Upper lobe of left lung (tissue), 6 donors: ENCODE measurements at places on chromosomes 3 and 15. TPM values are rescaled to one million over a fixed set of nuclear protein-coding genes. Genes with fewer than 3 reads are reported as not detected.

- DNase-seq: no peak
Observed at GRCh38 chr15:33080006-33080405, 114.5 kb downstream of the FMN1 start.

DNA sequence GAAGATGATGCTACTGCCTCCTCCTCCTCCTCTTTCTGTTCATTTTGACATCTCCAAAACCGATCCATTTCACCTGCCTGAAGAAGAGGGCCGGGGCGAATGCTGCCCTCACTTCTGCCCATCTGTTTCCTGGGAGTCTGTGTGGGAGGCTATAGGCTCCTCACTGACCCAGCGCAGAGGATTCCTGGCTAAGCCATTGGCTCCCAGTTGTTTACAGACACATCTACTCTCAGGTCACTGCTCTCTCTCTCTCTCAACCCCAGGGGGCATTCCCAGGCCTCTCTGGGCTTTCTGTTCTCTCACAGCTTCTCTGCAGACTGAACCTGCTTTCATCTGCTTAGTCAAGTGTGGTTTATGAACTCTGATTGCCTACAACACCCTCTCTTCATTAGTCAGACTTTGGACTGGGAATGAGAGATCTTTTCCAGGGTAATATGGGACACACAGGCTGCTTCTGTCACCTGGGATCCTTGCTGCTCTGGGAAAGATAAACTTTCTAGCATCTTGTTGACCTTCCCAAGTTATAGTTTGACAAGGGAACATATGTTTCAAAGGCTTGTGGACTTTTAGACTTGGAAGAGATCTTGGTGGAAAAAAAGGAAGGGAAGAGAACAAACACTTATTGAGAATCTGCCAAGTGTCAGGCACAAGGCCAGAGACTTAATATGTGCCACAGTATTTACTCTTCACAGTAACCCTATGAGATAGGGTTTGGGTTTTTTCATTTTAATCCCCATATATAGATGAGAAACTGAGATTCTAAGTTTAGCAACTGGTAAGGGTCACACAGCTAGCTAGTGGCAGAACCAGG is 30.2 kb upstream of the USP3 start:
- peak; percentile 48 for DNase-seq

Gene SLC7A14
- total RNA-seq: not detected

- DNase-seq: no peak
Observed at GRCh38 chr15:48005077-48005476, 115.7 kb upstream of the SLC24A5 start.

DNA sequence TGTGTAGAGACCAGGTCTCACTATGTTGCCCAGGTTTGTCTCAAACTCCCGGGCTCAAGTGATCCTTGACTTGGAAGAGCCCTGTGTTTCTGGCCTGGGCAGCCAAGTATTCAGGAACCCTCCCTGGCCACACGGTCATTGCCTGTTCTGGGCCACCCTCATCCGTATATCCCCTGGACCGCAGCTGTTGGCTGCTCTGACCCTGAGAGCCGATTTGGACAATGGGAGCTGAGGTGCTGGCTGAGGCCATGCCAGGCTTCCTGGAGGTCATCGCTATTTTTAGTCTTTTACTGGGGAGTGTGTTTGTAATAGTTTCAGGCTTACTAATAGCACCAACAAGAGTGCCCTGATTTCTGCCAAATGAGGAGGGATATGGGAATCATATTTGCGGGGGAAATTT is 60.7 kb downstream of the ADAMTS7 start:
- DNase-seq: no peak

Gene ZPLD1
- total RNA-seq: not detected

DNA sequence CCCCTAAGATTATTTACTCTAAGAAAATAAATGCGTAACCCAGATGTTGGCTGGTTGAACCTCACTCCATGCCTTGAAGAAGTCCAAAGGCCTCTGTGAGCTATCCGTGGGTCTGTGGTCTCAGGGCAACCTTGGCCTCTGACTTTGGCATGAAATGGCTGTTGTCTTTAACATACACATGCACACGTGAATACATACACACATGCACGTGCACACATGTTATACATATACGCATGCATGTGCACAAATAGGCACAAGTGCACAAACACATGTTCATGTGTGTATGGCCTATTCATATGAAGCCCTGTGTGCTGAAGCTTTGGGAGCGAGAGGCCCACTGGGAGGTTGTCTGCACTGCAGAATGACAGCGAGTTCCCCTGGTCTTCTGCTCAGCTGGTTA is 50.8 kb downstream of the KLF15 start:
- DNase-seq: no peak

DNA sequence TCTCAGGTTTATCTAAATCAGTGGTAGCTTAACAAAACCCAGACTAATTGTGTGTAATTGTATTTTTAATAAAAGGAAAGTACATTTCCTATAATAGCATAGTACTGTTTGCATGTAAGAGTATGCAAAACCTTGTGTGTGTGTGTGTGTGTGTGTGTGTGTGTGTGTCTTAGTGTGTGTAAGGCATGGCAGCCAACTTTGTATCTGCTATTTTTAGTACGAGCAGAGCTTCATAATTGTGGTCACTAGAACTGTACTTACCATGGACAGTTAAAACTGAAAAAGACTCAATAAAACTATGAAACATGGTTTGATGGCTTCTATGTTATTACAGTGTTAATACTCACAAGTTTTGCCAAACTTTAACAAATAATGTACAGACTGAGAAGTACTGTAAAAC is 6.2 kb downstream of the P2RY1 start:
- no peak for DNase-seq

GRCh38 chr15:73751511-73751898 is 1.6 kb downstream of the INSYN1 start:
- no peak for DNase-seq
